Stimulated activated CD8-positive, alpha-beta memory T cell treated with anti-CD3 and anti-CD28 coated beads, Interleukin-7, amount 100 ng/mL, for 24 hours (primary cell): ENCODE measurements at places on chromosomes 3 and 15.

- no peak for DNase-seq
Observed at GRCh38 chr3:46926039-46926438, 48.5 kb downstream of the PTH1R start.

- no peak for DNase-seq
Observed at GRCh38 chr15:27873828-27874227, 225.3 kb downstream of the OCA2 start.

DNA sequence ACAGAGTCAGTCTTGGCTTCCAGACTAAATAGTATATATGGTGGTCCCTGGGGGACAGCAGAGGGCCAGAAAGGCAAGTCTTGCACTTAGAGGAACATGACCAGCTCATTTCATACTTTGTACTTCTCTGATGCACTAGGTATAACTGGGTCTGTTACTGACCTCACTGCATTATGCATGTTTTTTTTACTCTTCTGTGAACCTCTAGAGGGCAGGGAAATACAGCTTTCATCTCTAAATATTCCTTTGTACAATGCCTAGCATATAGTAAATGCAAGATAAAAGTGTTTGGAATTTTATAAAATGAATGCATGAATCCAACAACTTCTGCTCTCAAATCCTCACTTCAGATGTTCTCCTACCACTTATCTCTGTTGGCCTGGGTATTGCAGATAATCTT is 23.4 kb upstream of the ARL14 start:
- DNase-seq, result no peak

GRCh38 chr3:148036331-148036876 is 627.2 kb downstream of the ZIC1 start:
- no peak for DNase-seq

DNA sequence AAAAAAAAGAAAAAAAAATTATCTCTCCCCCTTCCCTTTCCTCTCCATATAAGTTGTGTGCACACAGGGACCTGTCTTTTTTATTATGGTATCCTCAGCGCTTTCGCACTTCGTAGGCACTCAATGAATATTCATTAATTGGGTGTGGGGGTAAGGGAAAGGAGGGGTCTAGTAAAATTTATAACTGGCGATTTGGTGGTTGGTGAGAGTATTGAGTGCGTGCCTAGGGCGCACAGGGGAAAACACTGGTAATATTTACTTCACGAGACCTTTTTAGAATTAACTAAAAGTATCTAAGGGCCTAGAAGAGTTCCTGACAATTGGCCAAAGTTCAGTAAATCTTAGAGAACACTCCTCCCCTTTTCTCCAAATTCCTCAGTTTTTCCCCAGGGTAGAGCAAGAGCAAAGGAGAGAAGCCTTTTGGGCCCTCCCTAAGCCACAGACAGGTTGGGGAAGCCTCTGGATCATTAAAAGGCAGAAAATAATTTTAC is 25.7 kb downstream of the TYRO3 start:
- DNase-seq, result no peak

- no peak for DNase-seq
Observed at GRCh38 chr3:188220097-188220788, 66.3 kb downstream of the LPP start.

DNA sequence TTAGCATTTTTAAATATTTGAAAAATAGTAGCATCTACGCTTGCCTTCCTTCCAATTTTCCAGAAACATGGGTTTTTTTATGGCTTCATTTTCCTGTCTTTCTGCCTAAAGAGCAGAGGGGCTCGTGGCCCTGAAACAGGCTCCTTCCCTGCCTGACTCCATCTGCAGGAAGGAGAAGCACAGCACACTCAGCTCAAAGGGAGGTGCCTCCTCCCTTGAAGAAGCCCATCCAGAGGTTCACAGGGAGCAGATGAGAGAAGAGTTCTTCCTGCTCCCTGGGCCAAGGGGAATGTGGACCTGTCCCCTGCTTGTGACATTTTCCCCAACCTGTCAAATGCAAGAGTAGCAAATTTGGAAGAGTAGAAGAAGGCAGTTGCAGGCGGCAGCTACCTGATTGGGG is 55.8 kb downstream of the BBX start:
- no peak for DNase-seq

DNA sequence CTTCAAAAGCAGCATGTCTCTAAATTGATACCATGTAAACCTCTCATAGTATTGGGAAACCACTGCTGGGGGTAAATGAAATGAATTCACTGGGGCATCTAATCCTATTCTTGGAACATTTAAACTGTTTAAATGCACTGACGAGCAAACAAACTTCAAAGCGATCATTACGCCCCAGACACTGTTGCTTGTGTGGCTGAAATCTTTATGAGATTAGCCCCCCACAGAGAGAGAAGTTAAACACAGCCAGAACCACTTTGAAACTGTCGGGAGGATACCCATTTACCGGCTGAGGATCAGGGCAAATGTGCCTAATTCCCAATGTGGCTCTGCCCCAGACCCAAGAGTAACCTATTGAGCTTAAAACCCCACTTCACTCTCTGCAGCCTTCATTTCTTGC is 308.4 kb upstream of the CDIN1 start:
- no peak for DNase-seq

GRCh38 chr3:86865506-86865905 is 125.4 kb downstream of the VGLL3 start:
- DNase-seq, result no peak

GRCh38 chr15:67724691-67725375 is 100.5 kb upstream of the SKOR1 start:
- DNase-seq, result no peak

DNA sequence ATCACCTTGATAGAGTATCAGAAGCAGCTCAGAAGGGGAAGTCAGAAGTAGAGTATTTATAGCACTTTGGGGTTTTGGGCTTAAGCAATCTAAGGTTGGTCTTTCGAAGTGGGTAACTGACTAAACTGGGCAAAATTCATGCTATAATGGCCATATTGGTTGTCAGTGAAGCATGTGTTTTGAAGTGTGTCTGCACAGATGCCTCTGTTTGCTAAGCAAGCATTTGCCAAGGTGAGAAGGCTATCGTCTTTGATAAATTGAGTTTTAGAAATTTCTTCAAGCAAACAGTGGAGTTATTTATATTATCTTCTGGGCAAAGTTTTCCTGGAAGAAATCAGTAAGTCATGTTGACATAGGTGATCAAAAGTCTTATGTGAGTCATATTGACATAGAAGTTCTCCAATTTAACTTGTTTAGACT is 412.8 kb upstream of the TGFBR2 start:
- DNase-seq, result no peak

DNA sequence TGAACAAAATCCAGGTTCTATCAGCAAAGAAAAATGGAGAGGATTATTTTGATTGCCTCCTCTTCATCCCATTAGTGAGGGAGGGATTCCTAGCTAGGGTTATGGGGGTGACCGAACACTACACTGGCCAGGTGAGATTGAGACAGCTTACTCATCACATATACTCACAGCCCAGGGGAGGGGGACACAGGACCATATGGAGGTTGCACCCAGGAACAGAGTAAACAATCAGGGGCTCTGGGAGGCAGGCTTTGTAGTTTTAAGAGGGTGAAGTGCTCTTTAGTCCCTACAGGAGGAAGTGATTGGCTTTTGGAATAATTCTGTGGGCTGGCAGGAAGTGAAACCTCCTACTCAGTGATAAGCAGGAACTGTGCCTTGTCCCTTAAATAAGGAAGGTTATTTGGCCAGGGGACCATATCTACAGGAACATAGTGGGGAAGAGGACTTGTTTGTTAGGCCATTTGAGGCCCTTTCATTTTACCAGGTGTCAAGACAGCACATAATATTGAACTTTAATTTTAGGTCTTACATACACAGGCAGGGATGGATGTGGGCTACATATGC is 17.5 kb upstream of the KCTD6 start:
- DNase-seq, result no peak

DNA sequence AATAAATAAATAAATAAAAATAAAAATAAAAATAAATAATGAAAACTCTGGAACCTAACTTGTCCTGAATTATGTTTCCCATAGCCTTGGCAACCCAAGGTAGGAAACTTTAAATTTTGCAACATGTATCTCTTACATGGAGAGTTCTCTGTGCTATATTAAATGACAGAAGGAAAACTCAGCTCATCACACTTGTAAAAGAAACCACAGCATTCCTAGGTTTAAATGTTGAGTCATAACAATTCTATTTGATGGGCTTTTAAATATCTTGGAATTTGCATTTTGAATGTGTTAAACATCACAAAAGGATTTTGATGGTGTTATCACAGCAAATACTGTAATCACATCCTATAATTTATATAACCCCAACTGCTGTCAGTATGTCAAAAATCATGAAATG is 144.2 kb downstream of the LRTM1 start:
- no peak for DNase-seq

DNA sequence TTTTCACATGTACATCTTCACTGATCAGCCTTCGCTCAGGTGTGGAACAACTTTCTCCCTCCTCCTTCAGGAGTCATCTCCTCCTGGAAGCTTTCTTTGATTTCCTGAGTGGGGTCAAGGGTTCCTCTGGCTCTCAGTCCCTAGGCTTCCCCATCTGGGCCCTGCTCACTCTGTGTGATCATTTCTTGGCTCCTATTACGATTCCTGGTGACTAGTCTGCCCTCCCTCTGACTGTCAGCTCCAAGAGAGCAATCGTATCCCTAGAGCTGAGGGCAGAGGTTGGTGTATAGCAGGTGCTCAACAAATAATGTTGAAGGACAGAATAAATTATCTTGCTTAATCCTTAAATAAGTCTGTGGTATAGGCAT is 15.3 kb upstream of the PRKCD start:
- no peak for DNase-seq

DNA sequence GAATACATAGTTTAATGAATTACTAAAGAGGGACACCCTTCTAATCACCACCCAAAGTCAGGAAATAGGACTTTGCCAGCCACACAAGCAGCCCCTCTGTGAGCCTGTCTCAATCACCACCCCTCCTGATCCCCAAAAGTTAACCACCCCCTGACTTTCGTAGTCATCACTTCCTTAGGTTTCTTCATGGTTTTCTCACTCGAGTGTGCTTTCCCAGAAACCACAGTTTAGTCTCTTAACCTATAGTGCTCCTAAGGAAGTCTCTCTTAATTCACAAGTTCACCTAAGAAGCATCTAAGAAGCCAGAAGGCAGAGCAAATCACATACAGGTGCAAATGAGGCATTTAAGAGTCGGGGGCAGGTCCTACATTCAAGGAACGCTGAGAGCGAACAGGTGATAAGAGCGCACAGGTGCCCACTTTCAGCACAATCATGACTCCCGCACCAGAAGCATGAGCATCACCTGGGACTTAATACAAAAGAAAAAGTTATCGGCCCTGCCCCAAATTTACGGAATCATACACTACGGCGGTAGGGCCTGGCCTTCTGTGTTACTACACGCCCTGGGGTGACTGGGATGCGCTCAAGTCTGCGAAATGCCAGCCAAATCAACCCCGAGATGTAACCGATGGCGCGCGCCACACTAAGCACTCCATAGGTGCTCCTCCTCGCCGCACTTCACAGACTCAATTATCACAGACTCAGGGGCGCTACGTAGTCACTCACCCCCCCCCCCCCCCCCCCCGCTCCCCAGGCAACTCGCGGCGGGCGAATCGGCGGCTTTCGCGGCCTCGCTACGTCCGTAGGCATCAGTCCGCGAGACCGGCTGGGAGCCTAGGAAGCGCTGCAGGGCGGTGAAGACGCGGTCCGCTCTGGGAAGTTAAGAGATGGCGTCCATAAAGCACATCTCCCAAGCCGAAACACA is 815 bp downstream of the ULK4 start:
- peak; percentile 4 for DNase-seq

DNA sequence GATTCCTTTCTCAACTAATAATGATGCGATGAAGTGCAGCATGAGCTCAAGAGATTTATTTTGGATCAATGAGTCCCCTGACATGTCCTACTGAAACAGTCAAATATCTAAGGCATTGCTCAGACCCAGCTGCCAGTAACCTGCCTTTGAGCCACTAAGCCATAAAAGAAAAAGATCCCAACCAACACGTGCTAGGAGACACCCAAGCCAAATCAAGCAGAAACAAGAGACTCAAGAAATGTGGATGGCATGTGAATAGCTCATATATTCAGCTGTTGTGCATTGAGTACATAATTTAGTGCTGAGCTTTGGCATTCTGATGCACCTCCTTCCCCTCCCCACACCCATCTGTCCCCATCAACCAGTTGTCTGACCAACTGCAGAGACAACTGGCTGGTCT is 29.2 kb downstream of the GJD2 start:
- DNase-seq, result no peak

DNA sequence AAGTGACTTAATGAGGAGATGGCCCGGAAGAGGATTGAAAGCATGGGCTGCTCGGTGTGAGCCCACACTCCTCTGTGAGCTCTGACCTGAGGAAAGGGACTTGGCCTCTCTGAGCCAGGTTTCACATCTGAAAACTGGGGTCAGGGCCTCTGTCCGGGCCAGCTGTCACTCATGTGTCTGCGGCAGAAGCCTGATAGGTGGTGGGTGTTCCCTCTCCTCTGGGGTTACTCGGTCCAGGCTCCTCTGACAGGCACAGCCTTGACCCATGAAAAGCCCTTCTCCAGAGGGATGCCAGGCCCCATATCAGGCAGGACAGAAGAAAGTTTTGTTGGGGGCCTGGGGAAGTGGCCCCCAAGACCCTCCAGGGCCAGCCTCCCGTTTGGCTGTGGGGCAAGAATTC is 131.4 kb downstream of the CHSY1 start:
- no peak for DNase-seq

- DNase-seq, result no peak
Observed at GRCh38 chr15:79939399-79939798, 31.6 kb downstream of the BCL2A1 start.

DNA sequence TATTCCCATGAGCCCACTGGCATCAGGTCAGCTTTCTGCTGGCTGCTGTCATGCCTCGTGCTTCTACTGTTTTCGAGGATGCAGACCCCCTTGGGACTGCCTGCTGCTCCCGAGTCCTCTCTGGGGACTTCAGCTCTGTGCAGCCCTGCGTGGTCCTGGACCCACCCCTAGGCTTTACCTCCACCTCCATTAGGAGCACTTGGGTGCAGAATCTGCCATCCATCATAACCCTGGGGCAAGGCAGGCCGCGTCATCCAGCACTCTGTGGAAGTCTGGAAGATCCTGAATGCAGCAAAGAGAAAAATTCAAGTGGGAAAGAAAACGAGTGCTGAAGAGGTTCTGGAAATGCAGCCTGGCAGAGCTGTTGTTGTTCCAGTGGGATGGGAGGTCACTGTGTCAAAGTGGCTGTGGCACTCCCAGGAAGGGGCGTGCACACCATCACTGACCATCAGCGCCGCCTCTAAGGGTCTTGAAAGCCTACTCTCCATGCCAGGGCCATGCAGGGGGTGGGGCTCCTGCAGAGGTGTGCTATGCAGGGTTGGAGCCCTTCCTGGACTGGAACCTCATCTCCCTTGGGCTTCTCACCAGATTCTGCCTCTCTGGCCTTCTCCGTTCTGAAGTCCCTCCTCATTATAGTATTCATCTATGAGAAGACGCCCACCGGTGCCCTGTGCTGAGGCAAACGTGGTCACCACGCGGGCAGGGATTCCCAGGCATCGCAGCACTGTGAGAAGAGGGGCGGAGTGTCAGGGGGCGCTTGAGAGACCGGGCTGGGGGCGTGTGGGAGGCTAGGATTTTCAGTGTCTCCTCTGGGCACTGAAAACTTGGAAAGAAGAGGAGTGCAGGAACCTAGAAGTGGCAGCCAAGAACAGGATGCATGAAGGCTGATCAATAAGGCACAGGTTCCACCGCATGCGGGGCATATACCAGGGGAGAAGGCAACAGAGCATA is 12.5 kb downstream of the EPB42 start:
- no peak for DNase-seq
